ENCODE measurements at places on chromosomes 7 and 10.

DNA sequence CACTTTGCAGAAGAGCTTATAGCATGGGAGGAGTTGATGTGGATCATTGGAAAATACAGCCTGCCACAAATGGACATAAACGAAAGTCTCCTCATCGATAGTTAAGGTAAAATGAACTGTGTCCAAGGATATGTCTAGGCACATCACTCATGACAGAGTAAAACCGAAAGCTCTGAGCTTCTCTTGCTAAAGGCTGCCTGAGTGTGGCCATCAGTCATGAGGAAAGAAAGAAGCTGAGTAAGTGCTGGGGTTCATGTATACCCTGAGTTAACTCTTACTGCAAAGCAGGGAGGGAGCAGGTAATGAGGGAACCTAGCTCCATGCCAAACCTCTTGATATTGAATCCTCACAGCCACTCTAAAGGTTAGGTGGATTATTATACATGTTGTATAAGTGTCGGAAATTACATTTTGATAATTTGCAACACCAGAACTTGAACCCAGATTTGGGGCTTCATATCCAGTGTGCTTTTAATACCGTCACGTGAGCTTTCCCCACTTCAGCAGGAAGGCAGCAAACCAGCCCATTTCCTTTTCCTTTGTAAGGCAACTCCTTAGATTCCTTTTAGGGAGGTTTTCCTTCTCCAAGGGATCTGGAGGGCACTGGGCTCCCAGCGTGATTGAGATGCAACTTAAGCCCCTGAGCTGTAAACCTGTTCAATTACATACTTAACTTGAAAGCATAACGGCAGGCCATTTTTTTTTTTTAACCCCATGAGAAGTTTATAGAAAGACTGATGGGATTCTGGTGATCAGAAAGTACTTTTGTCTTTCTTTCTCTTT, 215.0 kb downstream of the PHF14 start:
- no peak for DNase-seq

DNA sequence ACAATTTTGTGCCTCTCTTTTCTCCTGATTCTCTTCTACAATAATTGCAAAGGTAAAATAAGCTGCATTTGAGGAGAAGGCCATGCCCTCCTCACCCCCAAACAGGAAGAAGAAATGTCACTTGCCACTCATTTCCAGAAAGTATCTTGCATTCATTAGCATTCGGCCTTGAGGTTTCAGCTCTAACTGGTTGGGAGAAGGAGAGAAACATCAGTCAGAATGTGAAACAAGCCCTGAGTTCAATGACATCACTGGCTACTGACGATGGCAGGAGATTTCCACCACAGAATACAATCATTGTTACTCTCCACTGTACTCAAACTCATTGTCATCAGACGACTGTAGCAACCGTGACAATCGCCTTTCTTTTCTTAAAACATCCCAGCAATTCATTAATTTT, 72.8 kb downstream of the PRKCQ start:
- DNase-seq = no peak

DNA sequence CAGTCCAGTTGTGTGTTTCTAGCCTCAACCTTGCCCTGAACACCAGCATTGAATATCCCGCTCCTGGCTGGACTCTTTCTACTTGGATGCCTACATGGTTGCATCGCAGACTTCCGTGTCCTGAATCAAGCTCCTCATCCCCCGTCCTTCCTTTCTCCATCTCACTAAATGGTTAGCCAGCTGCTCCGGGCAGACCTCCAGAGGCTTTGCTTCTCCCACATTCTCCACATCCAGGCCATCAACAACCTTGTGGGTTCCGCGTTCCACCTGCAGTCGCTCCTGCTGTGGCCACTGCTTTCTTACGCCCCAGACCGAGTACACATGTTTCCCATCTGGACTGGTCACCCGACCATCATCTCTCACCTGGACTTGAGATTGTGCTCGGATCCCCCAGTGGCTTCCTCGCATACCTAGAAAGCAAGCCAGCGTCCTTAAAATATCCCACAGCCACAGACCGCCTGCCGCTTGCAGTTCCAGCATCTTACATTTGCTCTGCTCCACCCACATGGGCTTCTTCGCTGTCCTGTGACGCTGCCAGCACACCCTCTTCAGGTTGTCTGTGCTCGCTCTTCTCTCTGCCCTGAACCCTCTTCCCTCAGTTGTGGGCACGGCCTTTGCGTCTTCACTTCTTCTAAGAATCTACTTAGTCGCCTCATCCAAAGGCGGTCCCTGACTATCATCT, 25.9 kb downstream of the CELF2 start:
- DNase-seq = no peak

DNA sequence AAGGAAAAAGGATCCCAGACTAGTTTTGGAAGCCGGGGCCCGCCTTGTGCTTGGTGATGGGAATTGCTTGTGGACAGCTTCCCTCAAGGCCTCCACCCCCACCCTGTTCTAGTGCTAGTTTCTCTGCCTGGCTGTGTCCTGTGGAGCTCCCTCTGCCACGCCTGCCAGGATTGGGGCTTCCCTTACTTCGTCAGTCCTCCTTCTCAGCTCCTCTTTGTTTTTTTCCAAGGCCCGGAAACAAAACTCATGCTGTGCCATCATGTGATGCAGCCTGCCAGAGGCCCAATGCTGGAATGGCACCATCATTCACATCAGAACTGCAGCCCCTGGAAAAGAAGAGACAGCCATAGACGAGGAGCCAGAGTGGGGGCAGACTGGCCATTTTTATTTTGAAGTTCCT, 11.2 kb downstream of the YKT6 start:
- no peak for DNase-seq

- no peak for DNase-seq
Measured at GRCh38 chr7:143259765-143260164, 3.5 kb upstream of the GSTK1 start.

DNA sequence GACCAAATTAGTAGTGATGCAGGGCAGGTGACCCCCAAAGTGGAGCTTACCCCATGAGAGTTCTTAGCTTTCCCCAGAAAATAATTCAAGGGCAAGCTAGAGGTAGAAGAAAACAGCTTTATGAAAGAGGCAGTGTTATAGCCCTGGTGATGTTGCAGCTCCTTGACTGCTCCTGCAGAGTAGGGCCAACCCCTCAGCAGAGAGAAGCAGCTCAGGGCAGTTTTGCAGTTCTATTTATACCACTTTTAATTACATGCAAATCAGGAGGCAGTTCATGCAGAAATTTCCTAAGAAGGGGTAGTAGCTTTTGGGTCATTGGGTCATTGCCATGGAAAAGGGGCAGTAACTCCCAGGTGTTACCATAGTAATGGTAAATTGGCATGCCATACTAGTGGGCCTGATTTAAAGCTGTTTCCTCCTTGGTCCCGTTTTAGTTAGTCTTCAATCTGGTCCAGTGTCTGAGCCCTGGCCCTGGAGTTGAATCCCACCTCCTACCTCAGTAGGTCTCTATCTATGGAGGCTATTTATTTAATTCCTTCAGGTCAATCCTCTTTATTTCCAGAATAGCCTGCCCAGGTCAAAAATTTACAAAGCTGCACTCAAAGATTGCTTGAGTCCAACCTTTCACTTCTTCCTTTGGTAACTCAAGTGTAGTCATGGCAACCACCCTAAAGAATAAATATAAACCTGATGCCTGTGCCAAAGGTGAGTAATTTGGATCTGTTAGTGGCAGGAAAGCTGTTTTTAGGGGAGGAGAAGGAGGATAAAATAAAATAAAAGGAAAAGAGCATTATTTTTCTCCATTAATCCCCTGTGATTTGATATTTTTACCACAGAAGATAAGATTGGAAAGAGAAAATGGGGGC, 29.5 kb downstream of the PLXDC2 start:
- no peak for DNase-seq

DNA sequence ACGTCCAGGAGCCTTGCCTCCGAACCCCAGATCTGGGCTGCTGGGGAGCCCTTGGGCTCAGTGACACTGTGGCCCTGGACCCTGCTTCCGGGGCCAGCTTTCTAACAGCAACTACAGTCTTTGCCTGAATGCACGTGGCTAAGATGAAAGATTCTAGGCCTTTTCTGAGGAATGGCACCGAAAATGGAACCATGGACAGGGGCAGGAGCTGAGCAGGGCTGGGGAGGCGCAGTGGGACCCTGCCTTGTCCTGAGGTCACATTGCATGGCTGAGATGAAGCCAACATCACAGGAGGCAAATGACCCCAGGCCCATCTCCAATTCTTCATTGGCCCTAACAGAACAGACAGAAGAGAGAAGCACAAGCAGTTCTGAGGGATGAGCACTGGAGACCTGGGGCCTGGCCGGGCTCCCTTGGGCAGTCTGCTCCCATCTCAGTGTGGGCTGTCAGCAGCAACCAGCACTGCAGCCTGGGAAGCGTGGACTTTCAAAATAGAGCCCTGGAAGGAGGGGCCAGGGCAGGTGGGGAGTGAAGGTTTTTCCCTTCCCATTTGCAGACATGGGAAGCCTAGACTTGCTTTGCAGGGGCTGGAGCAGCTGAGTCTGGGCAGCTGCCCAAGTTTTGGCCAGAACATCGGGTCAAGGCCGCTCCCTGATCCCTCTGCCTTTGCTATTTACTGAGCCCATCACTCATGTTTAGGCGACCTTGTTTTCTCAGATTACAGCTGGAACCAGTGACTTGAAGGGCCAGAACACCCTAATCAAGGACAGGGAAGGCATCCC, 114.4 kb upstream of the TCERG1L start:
- DNase-seq = no peak

DNA sequence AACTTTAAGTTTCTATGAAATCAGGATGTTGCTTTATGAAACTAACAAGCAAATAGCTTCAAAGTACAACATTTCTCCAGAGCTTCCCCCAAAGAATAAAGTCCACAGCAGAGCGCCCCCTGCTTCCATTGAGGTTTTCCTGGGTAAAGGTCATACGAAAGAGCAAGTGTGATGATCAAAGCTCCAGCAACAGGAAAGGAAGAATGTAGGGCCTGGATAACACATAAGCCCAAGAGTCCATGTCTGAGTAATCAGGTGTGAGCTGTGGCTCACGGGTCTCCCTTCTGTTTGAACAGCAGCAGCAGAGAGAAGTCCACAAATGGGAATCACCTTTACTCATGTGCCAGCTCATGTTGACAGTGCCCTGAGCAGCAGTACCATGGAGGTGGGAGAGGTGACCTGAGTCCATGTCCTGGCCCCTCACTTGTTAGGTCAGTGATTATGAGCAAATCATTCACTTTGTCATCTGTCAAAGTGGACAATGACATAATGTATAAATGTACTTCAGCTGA, 50.5 kb downstream of the MRPL32 start:
- no peak for DNase-seq
